ENCODE measurements at places on chromosomes 4 and X.

GRCh38 chr4:22048323-22048722, 99.8 kb upstream of the KCNIP4 start:
- no peak for DNase-seq

GRCh38 chr4:6280365-6280996, 10.8 kb downstream of the WFS1 start:
- no peak for DNase-seq

GRCh38 chrX:108736509-108737479, at the start of gene IRS4:
TSS of gene IRS4 (minus strand) at chrX:108736563.
- DNase-seq: no peak

DNA sequence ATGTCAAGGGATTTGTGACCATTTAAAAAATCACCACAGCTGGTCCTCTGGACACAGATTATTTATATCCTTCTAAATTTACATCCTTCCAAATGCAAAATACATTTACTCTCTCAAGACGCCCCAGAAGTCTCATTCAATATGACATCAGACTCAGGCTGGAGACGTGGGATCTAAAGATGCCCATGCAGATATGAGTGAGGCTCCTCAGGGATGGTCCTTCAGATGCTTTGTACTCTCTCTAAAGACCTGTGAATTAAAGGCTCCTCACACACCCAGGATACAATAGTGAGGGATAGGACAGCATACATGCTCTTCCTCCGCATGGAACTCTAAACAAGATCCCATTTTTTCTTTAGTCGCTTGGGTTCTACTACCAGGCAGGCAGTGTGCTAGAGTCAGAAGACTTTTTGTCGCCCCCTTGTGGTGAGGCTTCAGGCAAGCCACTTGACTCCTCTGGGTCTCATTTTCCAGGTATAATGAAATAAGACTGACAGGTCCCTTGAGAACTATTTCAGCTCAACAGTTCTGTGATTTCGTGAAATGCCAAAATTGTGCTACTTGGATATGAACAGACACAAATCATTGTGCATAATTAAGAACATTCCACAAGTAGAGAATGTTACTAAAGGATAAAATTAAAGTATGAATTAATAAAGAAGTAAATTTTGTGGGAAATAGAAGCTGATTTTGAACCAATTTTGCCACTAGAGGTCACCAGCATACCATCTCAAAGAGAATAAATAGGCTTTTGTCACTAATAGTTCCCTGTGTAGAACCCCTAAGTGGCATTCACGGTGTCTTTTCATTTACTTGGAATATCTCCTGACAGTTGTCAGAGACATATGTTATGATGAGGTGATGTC, 13.7 kb upstream of the SCOC start:
- peak; percentile 12 for DNase-seq

- DNase-seq: no peak
Measured at GRCh38 chr4:186900232-186900900, 176.7 kb upstream of the FAT1 start.

- no peak for DNase-seq
Measured at GRCh38 chr4:5752376-5753184, 41.6 kb downstream of the EVC start.

GRCh38 chrX:55312655-55313054, 47.9 kb upstream of the PAGE3 start:
- no peak for DNase-seq

DNA sequence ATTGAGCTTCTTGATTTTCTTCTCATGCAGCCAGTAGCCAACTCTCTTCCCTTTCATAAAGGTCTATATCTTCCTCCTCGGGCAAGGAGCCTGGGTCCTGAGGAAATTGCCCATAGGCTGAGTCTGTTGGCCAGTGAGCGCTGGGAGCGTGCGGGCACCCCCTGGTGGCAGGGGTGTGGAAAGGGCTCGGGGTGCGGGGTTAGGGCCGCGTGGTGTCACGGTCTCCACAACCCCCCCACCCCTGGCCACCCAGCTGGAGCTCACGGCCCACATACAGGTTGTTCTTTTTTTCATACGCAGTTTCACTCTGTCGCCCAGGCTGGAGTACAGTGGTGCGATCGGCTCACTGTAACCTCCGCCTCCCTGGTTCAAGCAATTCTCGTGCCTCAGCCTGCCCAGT, 13.1 kb downstream of the RBM10 start:
- DNase-seq: no peak

- no peak for DNase-seq
Measured at GRCh38 chr4:20544645-20545044, 155.6 kb upstream of the PACRGL start.

DNA sequence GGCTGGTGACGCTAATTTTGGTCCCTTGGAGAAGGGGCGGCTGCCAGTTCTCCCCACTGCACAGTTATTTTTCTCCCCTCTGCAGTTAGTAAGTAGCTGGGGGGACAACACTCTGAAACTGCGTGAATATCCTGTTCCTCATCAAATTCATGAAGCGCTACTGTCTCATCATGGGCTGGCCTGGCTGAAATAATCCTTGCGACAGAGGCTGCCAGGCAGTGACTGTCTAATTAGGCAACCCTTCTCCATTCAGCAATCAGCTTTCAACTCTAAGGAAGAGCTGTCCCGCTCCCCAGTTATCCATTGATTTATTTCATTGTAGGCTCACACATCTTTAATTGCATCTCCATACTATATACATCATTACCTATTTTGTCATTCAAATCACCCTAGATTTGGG, 8.2 kb downstream of the SH3TC1 start:
- no peak for DNase-seq

DNA sequence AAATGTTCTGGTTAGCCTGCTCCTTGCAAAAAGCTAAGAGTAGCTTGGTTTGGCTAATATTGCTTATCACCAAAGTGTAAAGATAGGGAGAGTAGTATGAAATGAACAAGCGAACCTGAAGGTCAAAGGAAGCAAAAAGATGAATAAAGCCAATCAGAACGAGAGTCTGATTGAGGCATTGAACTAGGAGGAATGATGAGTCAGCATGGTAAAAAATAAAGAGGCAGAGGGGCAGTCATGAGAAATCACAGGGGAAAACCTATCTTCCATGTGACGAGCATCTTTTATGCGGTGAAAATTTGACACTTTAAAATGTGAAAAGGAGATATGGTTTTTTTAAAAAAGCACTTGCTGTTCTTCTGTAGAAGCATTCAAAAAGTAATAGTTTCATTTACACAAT, 533.7 kb downstream of the SPOCK3 start:
- DNase-seq: no peak

- DNase-seq: no peak
Measured at GRCh38 chr4:108008721-108009120, 19.0 kb downstream of the HADH start.

DNA sequence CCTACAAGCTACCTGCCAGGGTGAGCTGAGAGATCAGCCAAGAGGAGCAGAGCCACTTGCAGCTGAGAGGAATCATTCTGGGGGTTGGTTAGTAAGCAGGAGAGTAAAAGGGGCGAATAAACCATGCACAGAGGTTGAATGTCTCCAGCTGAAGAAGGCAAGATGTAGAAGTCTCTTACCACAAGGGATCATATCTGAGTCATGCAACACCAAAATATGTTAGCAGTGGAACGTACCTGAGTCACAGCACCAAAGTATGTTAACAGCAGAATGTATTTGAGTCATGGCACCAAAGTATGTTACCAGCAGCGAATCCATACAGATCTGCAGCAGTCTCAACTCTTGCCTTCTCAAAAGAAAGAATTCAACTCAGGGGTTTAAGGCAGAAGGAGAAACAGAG, 29.9 kb downstream of the C4orf51 start:
- DNase-seq: no peak
